ENCODE measurements at places on chromosomes 11 and 22.

- peak; percentile 5 for DNase-seq
Observed at GRCh38 chr22:26804911-26805539, 147.6 kb downstream of the MIAT start.

- DNase-seq: no peak
Observed at GRCh38 chr11:16357775-16358174, 1.4 kb upstream of the SOX6 start.

DNA sequence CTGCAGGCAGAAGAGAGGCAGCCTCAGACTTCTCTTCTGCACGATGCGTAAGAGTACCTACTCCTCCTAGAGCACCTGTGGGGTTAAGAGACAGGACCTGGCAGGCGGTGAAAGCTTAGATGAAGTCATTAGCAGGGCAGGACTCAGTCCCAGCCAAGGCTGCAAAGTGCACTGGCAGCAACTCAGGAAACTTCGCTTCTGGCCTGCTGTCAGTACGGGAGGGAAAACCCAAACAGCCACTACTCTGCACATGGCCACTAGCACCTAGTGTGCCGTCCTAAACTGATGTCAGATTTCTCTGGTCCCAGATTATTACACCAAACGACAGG lies 8.8 kb upstream of the KLHL35 start:
- DNase-seq: no peak

DNA sequence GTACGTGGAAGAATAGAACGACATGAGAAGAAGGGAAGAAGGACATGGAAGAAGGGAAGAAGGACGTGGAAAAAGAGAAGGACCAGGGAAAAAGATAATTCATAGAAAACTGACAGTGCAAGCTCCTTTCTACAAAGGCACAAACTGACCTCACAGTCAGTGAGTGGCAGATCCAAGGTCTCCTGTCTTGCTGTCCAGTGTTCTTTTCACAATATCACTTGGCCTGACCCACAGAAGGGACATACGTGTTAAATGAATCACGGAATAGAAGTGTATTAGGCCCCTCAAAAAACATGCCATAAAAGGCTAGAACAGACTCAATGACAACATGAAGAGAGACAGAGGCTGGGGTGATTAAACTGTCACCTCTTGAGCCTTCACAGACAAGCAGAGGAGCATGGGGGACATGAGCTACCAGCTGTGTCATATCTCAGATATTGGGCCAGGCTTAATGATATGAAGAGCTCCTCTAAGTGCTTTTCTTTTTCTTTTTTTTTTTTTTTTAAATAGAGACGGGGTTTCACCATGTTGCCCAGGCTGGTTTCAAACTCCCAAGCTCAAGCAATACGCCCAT lies 4.6 kb downstream of the ASCC2 start:
- no peak for DNase-seq

- no peak for DNase-seq
Observed at GRCh38 chr11:17376493-17376892, 12.0 kb downstream of the KCNJ11 start.

DNA sequence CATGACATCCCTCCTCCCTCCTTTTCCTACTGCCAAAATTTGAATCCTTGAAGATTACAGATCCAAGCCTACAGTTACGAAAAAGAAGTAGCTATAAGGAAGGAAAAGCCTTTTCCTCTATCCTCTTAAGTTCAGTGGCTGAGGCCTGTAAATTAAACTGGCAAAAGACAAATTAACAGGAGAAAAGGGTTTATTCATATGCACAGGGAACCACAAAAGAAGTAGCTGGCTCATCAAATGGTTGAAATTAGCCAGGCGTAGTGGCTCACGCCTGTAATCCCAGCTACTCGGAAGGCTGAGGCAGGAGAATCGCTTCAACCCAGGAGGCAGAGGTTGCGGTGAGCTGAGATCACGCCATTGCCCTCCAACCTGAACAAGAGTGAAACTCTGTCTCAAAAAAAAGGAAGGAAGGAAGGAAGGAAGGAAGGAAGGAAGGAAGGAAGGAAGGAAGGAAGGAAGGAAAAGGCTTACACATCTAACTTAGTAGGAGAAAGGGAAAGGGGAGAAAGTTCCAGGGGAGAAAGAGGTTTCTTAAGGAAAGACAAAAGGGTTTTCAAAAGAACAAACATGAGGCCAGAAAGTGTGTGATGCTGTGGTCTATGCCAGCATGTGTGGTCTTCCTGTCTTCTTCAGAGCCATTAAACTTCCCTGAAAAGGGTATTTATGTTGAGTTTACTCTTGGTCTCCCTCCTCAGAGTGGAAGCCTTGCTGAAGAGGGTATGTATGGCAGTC lies 5.1 kb upstream of the SMPD1 start:
- no peak for DNase-seq

DNA sequence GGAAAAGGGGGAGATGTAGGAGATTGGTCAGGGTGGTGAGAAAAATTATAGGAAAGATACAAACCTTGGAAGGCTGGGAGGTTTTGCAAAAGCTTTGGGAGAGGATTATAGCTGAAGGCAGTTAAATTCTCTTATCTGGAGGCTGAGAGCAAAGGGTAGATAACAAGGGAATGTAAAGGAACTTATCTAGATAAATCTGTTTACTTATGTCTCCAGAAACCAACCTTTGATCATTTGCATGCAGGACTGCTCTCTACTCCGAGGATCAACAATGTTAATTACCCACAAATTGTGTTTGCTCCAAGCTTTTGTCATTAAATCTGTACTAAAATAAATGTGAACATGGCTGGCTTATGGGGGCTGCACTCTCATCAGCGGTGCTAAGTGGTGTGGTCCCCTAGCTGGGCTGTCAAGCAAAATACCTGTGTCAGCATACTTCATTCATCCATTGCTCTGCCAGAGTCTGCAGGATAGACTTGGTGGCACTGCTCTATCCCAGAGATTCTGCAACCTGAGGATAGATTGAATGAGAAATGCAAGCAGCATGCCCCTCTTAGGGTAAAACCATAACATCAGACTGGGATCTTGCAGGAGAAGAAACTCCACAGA lies 1599.2 kb upstream of the TENM4 start:
- DNase-seq: no peak

- DNase-seq: no peak
Observed at GRCh38 chr22:44954149-44954548, 55.7 kb downstream of the PHF21B start.

DNA sequence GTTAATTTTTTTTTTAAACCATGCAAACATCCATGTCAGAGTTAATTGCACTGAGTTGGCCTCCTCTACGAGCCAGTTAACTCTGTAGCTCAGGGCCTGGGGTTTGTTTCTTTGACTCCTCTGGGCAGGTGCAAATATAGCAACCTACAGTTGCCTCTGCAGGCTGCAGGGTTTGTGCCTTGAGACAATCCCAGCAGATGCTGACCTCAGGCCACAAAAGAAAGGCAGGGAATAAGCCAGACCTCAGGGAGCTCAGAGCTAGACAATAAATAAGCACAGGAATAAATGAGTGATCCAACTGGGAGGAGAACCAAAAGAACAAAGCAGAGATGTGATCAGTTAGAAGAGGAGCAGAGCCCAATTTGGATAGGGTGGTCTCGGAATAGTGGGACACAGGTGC lies 390.8 kb downstream of the SHANK2 start:
- DNase-seq: no peak

DNA sequence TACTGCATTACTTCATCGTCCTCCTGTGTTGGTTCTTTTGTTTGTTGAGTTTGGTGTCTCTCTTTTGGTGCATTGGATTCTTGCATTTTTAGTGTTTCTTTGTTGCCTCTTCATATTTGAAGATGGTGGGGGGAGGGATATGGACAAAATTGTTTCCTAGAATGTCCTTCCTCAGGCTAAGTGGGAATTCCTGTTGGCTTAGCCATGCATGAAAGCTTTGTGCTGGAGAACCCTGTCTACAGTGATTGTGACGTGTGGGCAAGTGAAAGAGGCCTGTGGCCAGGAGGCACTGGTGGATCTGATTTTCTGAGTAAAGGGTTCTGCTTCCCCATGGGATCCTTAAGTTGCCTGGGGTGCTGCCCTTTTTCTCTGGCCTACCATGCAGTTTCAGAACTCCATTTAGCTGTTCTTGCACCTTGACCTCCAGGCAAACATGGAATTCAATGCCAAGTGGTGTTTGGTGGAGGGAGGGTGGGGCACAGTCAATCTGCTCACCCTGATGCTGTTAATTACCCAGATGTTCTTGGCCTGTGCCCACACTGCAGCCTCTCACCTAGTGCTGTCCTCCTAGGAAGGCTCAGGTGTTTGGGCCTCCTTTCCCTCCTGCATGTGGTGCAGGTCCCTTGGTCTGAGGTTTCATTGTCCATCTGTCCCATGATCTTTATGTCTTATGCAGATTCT lies 46.3 kb upstream of the SLC22A12 start:
- no peak for DNase-seq

- DNase-seq: no peak
Observed at GRCh38 chr11:8339592-8340022, 75.9 kb upstream of the LMO1 start.

GRCh38 chr11:95877291-95877690 lies 46.6 kb downstream of the MTMR2 start:
- DNase-seq: peak; percentile 26

GRCh38 chr11:67022341-67022933 lies 497 bp upstream of the SYT12 start:
- DNase-seq: peak; percentile 84

GRCh38 chr11:30412509-30412908 lies 89.6 kb downstream of the ARL14EP start:
- no peak for DNase-seq

GRCh38 chr11:32427935-32428664 lies 7.2 kb downstream of the WT1 start:
- DNase-seq: no peak

- no peak for DNase-seq
Observed at GRCh38 chr11:99979042-99979441, 708.0 kb upstream of the ARHGAP42 start.

GRCh38 chr11:23586173-23586572 lies 725.9 kb upstream of the CCDC179 start:
- DNase-seq: no peak
